ENCODE measurements at places on chromosomes 3 and 15.

DNA sequence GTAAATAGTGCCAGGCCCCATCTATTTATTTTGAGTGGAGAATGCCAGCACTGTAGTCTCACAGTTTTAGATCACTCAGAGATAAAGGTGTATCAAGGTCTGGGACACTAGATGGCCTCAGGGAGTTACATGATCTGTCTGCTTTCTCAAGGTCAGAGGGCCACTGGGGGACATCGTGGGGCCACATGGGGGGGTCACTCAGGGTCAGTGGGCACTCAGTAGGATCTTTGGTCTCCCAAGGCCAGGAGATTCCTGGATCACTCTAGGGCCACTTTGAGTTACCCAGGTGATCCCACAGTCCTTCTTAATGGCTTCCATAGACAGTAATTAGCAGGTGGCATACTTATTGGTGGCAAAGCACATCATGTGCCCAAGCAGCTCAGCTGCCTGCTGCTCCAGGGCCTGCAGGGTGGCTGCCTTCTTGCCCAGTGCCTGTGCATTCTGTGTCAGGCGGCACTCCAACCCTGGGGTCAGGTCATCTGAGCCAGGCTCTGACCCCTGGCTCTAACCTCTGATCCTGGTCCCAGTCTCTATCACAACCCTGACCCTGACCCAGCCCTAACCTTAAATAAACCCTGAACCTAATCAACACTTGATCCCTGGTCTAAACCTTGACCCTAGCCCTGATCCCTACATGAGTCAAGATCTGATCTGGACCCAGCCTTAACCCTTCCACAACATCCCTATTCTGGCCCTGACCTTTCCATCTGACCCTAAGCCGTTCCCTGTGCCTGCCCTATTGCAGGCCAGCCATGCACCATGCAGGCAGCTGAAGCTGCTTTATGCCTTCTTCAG lies 1.8 kb upstream of the LAMB2 start:
- DNase-seq, result no peak

DNA sequence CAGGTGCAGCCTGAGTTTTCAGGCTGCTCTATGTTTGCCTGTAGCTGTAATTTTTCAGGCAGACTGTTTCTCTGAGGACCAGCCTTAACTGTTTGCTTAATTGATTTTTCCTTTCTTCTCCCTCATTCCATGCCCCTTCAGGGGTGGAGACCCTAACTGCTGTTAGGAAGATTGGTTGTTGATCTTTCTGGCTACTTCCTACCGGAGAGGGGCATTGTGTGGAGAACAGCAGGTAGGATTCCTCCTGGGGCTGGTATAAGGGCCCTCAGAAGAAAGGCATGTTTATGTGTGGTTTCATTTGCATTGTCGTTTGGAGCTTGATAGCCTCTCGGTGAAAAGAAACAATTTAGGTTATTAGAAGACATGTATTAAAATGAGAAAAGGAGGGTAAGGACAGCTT lies 56.9 kb upstream of the GOLGA6L2 start:
- DNase-seq, result no peak

GRCh38 chr3:106810300-106810875 lies 566.9 kb upstream of the CCDC54 start:
- DNase-seq, result no peak

DNA sequence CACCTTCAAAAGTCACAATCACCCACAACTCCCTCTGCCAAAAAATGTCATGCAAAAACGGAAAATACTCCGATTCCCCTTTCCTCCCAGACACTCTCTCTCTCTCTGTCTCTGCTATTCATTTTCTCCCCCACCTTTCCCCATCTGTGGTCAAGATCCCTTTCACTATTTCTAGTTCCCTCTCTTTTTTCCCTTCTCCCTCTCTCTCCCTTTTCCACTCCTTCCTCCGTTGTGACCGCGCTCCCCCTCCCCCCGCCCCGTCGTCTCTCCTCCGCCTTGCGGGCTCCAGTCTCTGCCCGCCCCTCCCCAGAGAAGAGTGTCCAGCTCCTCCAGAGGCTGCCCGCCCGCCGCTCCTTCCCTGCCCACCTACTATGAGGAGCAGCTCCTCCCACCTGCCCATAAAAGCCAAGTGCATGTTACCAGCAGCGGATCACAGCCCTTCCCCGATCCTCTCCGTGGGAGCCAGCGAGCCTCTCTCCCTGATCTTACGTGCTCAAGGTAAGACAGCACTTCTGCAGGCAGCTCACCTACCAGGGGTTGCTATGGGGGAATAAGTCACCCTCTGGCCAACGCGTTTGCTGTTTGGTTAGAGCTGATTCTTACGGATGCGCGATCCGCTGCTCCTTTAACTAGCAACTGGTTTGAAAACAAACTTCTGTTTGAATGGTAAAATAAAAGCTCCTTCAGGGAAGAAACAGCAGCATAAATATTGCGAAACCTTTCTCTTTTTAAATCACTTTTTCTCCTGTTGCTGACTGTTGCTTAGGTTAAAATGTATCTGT lies at the start of gene COL8A1:
Gene COL8A1 (plus strand): TSS at position 428 of the 782 bp plus-strand sequence. CDS start 152,089 bp downstream, outside the sequence.
- DNase-seq, result no peak

DNA sequence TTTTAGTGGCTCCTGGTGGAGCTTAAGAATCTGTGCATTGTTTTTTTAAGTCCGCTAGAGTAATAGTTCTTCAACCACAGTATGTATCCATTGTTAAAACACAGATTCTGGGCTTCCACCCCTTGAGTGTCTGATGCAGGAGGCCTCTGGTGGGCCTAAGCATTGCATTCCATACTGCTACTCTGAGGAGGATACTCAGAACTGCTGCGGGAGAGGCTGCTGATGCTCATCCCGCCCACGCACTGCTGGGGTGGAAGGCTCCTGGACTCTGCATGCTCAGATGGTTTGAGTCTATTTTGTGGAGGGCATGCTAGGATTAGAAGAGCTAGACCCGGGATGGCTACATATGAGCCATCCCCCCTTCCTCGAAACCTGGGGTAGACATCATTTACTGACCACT lies 74.4 kb downstream of the THSD4 start:
- DNase-seq, result no peak

GRCh38 chr15:90513448-90513847 lies 16.3 kb upstream of the CRTC3 start:
- no peak for DNase-seq

DNA sequence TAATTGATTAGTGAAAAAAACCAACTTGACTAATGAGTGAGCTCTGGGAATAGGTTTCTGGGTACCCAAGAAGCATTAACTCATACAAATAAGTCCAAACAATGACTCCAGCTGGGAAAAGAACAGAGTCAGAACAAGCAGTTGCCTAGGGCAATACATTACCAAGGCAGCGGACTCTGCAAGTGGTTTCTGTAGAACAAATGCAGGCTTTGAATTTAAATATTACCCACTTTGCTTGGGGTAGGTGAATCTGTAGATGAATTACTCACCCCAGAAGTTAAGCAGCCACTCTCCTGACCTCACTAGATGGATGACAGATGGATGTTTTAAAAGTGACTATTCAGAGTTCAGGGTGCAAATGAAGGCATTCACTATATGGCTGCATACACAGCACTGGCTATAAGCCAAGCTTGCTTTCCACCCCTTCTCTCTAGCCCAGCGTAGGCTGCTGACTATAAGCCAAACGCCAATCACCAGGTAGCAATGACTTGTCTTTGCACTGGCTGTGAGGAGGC lies 73.1 kb upstream of the BHLHE40 start:
- DNase-seq, result peak; percentile 43

DNA sequence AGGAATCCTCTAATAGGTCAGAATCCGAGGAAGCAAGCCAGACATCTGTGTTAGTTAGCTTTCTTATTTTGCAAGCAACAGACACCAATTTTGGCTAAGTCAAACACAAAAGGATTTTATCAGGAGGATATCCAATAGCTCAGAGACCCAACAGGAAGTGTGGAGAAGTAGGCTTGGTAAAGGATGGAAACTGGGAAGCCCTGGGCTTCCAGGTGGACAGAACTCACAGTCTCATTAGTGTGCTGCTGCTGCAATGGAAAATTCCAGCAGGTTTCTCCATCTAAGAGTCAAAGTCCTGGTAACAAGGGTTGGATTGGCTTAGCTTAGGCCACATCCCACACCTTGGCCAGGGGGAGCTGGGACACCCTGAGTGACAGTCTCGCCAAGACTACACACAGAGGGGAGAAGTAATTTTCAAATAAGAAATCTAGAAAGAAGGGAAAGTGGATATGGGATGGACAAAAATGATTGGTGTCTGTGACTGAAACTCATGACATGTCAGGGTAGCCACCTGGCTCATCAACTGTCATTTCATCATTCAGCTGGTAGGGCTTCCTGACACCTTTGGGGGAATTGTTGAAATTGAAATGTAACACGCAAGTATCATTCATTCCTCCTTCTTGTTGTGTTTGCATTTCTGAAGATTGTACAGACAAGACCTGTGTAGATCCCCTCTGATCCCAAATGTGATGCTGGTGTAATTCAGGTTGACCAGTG lies 158.6 kb downstream of the THSD4 start:
- no peak for DNase-seq

DNA sequence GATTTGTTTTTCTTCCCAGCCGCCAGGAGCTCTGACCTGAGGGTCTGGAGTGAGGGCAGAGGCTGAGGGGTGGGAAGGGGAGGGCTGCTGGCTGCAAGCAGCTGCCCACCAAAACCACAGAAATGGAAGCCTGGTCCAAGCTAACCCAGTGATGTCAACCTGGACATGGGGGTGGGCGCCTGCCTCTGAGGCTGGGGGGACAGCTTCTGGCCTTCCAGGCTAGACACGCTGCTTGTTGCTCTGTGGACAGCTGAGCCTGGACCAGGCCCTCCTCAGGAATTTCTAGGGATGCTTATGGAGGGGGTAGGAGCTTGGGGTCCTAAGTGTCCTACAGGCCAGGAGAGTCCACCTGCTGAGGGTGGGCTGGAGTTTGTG lies 21.4 kb downstream of the PSTPIP1 start:
- no peak for DNase-seq

GRCh38 chr3:138450704-138451424 lies 16.4 kb downstream of the ESYT3 start:
- DNase-seq, result no peak

GRCh38 chr3:187909866-187910265 lies 164.6 kb upstream of the BCL6 start:
- DNase-seq, result no peak

- no peak for DNase-seq
These were observed 68.8 kb downstream of the PLOD2 start for GRCh38 chr3:146092230-146092629.

DNA sequence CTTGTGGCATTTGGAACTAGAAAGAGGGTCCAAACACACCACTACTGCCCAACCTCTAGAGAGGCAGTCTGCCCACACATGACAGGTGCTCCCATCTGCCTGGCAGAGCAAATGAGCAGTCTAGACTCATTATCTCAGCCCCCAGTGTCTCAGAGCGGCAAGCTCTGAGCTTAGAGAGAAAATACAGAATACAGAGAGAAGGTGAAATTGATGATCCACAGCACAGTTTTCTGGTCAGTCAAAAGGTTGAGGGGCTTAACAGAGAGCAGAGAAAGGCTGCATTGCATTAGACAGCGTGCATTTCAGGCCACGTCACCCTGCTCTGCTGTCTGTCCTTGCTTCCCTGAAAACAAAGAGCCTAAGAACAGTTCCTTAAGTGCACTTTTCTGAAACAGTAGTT lies 135.1 kb downstream of the KCNMB2 start:
- DNase-seq, result no peak

- no peak for DNase-seq
These were observed 30.7 kb downstream of the SACM1L start for GRCh38 chr3:45719655-45720487.

DNA sequence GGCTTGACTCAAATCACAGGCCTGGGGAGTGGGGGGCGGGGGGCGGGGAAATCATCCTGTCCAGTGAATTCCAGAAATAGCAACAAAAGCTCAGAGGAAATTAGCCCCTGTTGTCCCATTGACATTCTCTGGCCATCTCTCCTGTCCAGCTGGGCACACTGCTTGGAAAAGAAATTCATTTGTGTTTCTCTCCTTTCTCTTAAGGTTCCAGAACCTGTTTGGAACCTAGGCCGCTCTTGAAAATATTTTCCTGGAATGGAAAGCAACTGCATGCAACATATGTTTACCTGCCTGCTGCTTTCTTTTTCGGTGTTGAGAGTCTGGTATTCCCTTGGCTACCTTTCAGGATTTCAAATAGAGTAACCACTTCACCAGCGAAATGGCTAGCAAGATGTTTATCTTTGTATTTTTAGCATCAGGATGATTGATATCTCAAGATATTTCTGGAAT lies 169.0 kb downstream of the GHSR start:
- DNase-seq, result no peak

GRCh38 chr3:75176937-75177336 lies 487.2 kb upstream of the FRG2C start:
- DNase-seq, result no peak

DNA sequence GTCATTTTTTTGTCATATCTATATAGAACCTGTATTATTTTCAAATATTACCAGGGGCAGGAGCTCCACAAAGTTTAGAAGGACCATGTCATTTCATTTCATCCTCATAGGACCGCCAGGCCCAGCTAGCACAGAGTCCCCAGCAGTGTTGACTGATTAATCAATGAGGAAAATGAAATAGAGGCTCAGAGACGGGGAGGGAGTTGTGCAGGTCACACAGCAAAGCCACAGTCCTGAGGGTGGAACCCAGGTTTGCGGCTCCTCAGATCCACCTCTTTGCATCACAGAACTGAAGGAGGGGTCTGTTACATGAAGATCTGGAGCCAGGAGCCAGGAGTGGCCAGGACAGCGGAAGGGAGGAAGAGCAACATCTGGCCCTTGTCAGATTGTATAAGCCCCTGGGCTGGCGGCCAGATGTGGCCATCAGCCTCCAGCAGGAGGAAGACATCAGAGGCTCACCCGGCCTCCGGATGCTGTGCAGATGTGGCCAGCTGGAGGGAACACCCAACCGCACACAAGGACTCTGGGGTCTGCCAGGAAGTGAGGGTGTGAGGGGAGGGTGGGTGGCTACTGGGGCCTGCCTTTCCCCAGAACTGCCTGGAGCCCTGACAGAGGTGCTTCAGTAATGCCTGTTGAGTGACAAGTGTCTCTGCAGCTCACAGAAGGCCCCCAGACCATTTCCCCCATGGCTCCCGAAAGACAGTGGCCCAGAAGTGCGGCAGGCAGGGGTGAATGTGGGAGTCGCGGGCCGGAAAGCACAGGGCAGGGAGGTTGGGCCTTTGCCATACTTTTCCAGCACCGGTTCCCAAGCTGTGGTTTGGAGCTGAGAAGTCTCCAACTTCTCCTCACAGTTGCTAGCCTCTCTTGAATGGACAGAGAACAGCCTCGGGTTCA lies 21.3 kb downstream of the EFCC1 start:
- no peak for DNase-seq

GRCh38 chr3:126885425-126885824 lies 97.5 kb upstream of the PLXNA1 start:
- no peak for DNase-seq

DNA sequence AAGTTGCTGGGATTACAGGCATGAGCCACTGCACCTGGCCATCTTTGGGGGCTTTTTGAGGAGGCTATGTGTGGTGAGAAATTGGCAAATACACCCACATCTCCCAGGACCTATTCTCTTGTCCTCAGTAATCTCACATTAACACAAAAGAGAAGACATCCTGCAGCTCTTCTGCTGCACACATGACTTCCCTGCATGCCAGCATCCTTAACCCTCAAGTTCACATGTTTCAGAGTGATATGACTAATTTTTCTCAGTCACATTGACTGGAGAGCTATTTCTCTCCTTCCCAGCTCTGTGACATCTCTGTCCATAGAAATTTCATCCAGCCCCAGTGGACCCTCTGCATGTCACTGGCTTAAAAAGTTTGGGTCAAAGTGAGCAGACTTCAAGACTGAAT lies 1.9 kb upstream of the SKIC8 start:
- DNase-seq, result peak; percentile 25

- no peak for DNase-seq
These were observed 158.8 kb upstream of the GADL1 start for GRCh38 chr3:31053299-31053698.

Measured in activated CD4-positive, alpha-beta T cell treated with anti-CD3 and anti-CD28 coated beads, Interleukin-2, Interleukin-6, amounts not matched to agents 100 ng/mL and 50 ng/mL, durations not matched to agents 16 hours and 8 hours (primary cell).